ENCODE measurements at places on chromosomes 2 and 18.

GRCh38 chr2:135817951-135818350 lies 19.0 kb downstream of the LCT start:
- no peak for DNase-seq

DNA sequence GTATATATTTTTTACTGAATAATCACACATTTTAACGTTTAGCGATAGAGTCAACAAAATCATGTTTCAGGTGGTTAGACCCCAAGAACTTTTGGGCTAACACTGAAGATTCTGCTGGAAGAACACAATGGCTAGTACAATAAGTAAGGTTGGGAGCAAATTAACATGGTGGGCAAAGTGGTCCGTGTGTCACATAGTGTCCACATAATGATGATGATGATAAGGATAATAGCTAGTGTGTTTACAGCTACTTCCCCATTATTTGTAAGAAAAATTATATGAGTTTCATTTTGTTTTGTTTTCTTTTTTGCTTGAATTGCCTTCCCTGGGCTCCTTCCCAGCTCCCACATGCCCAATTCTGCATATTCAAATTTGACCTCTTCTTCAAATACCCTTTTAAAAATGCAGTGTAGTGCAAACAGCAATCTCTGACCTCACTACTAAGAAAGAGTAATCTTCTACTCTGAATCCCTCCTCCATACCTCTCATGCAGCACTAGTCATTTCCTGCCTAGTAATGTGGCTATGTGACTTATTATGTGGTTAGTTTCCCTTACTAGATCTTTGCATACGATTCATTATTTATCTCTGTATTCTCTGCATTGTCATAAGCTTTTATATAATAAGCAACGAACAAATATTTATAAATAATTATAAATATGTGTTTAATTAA lies 16.9 kb upstream of the VPS54 start:
- DNase-seq: no peak

GRCh38 chr2:65626831-65627230 lies 194.4 kb upstream of the SPRED2 start:
- DNase-seq: no peak

DNA sequence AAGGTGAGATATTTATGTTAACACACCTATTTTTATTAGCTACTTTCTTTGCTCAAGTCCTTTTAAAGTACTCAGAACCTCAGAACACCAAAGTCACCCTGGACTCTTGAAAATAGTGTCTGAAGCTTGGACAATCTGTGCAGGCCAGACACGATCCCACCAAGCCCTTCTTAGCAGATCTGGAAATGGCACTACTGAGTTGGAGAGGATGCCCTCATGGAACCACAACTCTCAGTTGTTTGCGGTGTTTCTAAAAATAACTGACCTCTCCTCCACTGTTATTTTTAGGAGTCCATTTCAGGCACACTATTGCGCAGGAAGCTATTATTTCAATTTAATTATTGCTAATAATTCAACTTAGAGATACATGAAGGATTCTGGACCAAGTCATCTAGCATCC lies 103.5 kb upstream of the ITGB6 start:
- DNase-seq: no peak

DNA sequence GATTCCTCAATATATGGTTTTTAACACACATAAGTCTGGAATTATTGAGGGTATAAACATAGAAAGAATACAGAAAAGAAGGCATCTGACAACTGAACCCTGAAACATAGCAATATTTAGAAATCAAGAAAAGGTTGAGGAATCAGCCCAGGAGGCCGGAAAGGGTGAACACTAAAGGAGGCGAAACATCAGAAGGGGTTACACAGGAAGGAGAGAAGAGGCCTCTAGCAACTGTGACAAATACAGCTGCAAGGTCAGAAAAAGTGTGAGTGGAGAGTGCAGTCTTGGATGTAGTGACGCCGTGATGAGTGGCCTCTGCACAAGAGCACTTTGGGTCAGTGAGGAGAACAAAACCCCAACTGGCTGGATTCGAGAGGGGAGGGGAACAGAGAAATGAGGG lies 70.7 kb downstream of the SLC9A2 start:
- no peak for DNase-seq

- DNase-seq: no peak
These were observed 83.9 kb downstream of the PAX3 start for GRCh38 chr2:222214885-222215284.

- DNase-seq: no peak
These were observed 47.7 kb upstream of the MAL start for GRCh38 chr2:94977826-94978225.

DNA sequence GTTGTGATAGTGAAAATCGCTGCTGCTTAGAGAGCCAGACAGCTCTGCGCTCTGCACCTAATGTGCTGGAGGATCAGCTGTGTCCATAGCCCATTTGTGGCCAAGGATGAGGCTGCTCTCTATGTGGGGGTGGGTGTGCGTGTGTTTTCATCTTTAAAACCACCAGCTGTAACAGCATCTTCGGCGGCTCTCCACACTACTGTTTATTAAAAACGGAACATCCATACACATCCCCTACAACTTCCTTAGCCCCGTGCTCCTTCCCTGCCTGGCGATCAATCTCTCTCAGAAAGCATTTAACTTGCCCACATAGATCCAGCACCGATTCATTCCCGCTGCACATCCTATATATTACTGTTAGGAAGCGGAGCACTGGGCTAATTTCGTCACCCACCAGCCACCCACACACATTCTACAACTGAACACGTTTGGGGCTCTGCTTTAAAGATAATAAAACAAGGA lies 1.6 kb downstream of the CELF4 start:
- no peak for DNase-seq

GRCh38 chr2:151299920-151300539 lies 10.6 kb upstream of the NMI start:
- no peak for DNase-seq

DNA sequence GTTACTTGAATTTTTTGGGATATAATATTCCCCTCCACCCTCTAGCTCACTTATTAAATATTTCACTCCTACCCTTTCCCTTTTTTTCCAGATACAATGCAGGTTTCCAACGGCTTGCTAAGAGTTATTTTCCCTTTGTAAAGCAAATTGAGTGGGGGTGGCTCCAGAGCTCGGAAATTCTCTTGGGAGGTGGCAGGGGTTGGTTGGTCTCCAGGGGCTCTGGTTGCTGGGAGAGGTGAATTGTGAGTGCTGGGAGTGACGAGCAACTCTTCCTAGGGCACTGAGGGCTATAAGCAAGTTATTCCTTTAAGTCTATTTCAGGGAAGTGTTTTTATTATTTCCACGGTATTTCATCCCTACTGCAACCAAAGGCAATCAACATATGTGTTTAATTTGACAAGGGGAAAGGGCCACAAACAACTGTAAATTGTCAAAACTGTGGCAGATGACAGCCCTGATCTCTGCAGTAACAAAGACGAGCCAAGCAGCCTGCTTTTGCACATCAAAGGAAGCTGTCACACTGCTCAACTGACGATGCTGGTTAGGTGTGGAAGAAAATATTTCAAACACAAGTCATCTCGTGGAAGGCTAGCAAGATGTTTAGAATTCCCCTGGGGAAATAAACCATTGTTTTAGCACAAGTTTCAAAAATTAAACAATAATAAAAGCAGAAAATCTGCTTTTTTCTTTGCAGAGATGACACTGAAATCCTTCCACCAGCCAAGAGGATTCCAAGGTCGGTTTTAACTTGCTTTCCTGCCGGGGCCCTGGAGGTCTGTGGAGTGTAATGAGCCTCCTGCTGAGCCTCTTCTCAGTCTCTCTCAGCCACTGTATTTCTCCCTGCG lies 34.8 kb upstream of the ASXL2 start:
- no peak for DNase-seq
